ENCODE measurements at places on chromosomes 6 and 20.

DNA sequence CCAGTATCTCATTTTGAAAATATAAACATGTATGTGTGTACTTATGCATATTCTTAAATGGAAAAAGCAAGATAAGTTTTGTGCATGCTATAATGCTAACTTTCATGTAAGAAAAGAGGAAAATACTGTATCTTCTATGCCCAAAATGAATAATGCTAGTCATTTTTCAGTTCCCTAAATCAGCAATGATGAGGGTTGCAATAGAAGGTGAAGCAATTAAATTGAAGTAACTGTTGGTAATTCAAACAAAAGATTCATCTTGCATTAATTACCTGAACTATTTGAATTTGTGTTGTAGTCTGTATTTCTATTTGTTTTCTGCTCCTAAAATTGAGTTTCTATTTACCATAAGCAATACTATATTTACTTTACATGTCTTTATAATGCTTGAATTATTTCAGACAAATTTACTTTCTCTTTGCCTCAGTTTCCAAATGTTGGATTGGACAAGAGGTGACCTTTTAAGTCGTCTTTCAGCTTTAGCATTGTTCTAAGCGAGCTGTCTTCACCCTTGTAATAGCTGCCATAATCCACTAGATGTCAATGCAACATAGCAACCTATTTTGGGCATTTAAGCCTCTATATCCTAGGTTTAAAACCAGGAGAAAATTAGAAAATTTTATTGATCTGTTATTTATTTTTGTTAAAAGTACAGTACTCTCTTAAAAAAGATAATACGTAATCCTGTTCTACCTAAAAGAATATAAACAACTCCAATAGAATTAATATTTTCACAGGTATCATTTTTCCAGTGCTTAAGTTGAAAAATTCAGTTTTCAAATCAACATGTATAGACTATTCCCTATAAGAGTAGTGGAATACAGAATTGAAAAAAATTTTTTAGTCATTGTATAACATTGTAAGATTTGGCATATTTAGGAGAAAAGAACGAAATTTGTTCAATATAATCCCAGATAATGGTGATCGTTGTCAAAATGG is 52.3 kb upstream of the IFNGR1 start:
- no peak for DNase-seq

DNA sequence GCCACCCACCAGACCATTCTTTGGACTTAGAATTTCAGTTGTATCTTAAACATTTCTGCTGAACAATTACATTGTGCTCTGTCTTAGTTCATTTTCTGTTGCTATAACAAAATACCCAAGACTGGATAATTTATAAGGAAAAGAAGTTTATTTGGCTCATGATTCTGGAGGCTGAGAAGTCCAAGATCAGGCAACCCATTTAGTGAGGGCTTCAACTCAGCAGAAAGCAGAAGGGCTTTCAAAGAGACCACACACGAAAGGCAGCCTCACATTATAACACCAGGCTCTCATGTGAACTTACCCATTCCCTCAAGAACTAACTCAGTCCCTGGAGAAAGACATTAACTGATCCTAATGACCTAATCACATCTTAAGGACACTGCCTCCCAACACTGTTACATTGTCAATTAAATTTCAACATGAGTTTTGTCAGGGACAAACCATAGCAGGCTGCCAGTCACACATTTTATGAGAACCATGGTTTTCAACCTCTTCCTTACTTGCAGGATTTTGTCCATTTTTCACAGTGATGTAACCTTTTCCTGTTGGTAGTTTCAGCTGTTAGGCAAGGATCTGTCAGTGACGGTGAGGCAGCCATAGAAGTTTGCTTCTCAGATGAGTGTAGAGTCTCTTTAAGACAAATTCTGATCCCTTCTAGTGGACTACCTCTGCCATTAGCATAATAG is 399.6 kb upstream of the SOX4 start:
- DNase-seq: no peak

GRCh38 chr6:169986848-169987498 is 235.6 kb downstream of the ERMARD start:
- DNase-seq: no peak

GRCh38 chr6:117729613-117730012 is 54.3 kb downstream of the NUS1 start:
- no peak for DNase-seq

GRCh38 chr6:137362878-137363804 is 131.1 kb downstream of the OLIG3 start:
- no peak for DNase-seq

DNA sequence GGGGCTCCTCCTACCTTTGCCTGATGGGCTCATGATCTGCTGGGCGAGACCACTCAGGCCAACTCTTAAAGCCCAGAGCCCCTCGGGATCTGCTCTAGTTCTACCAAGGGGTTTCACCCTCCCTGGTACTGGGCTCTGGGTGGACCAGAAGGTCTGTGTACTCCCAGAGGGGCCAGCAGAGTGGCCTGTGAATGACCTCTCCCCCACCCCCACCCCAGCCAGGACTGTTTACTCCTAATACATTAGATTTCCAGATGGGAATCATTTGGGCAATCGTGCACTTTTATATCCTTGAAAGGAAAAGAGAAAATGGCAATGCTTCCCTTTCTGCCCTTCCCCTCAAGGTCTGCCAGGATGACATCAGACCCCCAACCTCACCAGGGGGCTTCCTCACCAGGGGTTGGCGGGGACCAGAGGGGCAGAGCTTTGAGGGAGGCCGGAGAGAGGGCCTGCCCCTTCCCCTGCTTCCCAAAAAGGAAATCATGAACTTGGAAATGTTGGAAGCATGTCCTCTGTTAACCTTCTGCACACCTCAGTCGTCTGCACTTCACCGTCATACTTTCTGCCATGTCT is 37.1 kb upstream of the PMEPA1 start:
- no peak for DNase-seq

GRCh38 chr6:156065849-156066248 is 610.2 kb upstream of the NOX3 start:
- no peak for DNase-seq

DNA sequence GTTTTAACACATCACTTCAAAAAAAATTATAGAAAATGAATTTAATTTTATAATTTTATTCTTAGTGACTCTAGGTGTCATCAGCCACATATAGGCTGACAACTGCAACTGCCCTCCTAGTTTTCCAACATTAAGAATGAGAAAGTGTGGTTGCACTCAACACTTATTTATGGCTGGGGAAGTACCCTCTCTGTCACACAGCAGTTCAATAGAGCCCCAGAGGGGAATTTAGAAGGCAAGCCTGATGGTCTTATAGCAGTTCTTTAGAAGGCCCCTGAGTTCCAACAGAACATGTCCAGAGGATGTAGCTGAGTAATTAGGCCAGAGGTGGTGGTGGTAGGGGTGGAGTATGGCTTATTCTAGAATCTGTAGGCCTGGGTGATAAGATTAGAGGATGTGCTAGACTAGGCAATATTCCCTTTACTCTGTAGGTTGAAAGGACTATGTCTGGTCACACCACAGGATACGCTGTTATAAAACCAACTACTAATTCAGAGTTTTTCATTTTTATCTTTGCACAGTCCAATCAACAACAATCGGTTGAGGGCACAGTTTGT is 226.5 kb upstream of the CITED2 start:
- DNase-seq: no peak

DNA sequence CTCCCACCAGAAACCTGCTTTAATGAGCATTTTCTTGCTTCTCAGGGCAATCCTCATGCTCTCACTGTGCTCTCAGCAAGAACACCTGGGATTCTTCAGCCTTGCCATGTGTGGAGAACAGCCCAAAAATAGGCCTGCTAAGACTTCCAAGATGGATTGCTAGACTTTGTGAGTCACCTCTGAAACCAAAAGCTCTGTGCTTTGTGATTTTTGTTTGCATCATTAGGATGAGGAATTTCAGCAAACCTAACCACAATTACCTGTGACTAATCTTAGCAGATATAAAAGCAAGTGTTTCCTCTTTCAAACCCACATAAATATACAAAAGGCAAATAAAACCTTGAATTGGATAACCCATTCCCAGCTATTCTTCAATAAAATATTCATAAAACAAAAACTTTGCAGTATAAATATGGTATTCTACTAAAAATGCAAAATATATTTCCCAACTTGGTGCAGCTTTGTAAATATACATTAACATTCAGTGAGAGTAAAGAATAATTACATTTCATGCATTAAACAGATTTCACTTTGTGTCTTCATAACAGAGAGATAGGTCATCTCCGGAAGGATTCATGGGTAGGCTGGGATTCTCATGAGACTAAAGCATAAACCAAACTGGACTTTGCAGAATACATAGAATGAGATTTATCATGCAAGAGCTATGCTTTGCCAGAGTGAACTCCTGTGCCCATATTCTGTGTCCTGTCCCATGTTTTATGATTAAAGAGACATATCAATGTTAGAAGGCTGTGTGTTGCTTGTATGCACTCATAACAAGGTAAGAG is 33.5 kb downstream of the TPBG start:
- no peak for DNase-seq

- DNase-seq: no peak
These were observed 40.6 kb downstream of the DTNBP1 start for GRCh38 chr6:15622045-15622740.

- no peak for DNase-seq
These were observed 3.5 kb downstream of the HLA-B start for GRCh38 chr6:31353384-31353945.

DNA sequence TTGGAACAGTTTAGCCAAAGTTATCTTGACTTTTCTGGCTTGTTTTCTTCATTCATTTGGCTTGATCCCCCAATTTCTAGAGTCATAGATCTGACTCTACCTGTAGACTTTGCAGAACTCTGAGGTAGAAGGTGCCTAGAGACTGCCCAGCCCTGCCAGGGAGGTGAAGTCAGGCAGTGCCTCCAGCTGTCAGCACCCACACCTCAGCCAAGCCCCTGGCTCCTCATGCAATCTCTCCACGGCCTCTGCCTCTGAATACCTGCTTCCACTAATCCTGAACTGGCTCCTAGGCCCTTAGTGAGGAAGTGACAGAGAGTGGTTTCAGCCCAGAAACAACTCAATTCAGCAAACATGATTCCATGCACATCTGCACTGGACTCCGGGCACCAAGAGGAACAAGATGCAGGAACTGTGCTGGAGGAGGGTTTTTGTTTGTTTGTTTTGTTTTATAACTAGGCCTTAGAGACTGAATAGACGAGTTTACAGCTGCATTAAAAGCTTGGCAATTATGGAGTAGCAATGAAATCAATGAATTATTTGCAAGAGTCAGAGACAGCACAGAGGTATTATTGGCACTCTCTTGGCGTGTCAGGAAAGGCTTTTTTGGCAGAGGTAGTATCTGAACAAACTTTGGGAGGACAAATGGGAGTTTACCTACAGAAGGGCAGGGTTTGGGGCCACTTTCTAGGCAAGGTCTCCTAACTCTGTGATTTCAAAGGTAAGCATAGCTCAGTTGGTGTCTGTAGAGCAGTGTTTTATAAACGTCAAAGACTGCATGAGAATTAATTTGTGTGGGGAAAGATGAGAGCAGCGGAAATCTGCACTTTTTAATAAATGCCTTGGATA is 25.2 kb downstream of the TGM3 start:
- no peak for DNase-seq

GRCh38 chr6:127317388-127318128 is 25.9 kb downstream of the ECHDC1 start:
- no peak for DNase-seq

GRCh38 chr20:10433014-10433622 is 904 bp downstream of the MKKS start:
- no peak for DNase-seq

DNA sequence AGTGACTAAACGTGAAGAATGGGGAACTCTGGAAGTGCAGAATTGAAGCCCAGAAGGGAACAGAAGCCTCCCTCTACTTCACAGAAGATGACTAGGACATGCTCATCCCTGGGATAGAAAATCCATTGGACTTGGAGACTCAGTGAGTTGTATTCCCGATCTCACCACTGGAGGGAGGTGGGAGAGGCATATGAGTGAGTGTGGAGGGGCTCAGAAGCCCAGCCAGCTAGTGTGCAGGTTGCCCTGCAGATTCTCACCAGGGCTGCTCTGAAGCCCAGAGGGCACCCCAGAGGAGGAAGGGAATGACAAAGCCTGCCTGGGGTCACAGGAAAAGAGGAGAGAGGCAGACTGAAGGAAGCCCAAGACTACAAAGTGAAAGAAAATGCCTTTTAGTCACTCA is 42.1 kb upstream of the HLA-E start:
- no peak for DNase-seq

GRCh38 chr6:122788208-122788607 is 850 bp upstream of the SMPDL3A start:
- no peak for DNase-seq

- DNase-seq: no peak
These were observed 202.1 kb downstream of the ANKRD60 start for GRCh38 chr20:58026361-58026760.

- no peak for DNase-seq
These were observed 32.5 kb upstream of the DACT2 start for GRCh38 chr6:168352096-168352495.

DNA sequence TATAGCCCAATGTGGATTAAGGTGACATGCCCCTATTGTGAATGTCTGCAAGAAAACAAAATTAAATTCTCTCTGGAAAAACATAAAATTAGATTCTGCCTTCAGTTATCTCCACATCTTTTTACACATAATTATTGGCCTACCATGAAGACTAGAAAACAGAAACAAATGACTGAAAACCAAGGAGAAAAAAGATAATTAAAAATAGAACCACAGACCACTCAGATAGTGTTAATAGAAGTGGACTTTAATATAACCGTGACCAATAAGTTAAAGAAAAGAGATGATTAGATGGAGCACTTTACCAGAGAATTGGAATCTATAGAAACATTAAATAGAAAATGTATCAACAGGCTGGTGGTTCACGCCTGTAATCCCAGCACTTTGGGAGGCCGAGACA is 445.7 kb downstream of the EPM2A start:
- DNase-seq: no peak

- DNase-seq: no peak
These were observed 754 bp downstream of the HDDC2 start for GRCh38 chr6:125300992-125301434.

DNA sequence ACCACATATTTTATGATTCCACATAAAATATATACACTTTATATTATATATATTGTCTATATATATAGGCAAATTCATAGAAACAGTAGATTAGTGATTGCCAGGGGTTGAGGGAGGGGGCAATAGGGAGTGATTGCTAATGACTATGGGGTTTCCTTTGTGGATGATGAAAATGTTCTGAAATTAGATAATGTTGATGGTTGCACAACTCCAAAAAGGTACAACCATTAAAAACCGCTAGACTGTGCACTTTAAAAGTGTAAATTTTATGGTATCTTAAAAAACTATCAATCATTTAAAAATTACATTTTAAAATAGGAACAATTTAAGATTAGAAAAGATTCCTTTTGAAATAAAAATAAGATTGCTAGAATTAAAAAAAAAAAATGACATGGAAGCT is 23.8 kb upstream of the CEP85L start:
- no peak for DNase-seq
